ENCODE measurements at places on chromosomes 13 and 19. TPM values are rescaled to one million over a fixed set of nuclear protein-coding genes. Genes with fewer than 3 reads are reported as not detected.

GRCh38 chr19:14310055-14310454 is 71.2 kb upstream of the ADGRE5 start:
- no peak for DNase-seq

- no peak for DNase-seq
Observed at GRCh38 chr13:42190529-42190928, 81.4 kb upstream of the AKAP11 start.

TRAPPC6A gene
- 32.4 TPM for total RNA-seq

DNA sequence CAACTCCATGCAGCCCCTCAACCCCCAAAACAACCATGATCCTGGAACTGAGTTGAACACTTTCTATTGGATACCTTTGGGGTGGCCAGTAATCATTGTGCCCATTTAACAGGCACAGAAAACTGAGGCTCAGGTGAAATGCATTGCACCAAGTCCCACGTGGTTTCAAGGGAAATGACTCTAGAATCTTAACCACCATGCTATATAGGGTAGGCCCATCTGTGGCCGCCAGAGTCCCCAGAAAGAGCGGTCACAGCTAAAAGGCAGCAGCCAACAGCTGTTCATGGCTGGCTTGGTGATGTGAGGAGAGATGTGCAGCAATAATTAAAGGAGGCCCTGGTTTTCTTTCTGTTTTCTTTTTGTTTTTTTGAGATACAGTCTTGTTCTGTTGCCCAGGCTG is 2.6 kb downstream of the CNN1 start:
- DNase-seq: no peak

DNA sequence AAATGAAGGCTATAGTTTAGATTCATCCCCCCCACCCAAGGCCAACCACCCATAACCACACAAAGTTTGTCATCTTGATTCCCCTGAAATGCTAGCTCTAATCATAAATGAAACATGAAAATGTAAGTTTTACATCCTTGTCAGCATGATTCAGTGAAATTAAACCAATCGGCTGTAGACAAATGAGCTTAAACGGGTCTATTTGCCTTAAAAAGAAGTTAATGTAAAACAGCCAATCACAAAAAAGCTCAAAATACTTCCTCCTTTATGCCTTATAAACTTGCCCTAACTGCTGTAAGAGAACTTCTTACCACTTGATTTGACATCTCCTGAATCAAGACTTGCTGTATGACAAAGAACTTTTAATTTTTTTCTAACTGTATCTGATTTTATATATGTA is 34.5 kb upstream of the MRI1 start:
- DNase-seq: no peak

DNA sequence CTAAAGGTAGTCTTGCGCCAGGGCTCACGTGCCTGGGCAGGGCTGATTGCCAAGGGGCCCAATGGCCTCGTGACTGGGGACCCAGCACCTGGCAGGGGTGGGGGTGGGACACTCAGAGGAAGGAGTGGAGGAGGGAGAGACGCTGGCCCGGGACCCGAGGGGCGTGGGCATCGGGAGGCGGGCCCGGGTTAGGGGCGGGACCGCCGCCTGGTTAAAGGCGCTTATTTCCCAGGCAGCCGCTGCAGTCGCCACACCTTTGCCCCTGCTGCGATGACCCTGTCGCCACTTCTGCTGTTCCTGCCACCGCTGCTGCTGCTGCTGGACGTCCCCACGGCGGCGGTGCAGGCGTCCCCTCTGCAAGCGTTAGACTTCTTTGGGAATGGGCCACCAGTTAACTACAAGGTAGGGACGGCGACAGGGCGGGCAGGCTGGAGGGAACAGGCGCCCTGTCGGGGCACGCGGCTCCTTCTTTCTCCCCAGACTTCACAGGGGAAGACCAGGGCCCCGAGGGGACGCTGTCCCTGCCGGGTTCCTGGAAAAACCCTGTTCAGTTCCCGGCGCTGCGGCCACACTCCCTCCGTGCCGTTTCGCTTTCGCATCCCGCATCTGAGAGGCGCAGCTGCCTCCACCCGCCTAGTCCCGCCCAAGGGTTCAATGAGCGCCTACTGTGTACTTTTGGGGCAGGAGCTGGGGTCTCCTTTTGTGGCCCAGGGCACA is at the start of gene IFI30:
IFI30 (plus strand) TSS at position 242 of the 717 bp plus-strand sequence; CDS start at position 271, 29 bp downstream.
- DNase-seq: peak; percentile 78

DNA sequence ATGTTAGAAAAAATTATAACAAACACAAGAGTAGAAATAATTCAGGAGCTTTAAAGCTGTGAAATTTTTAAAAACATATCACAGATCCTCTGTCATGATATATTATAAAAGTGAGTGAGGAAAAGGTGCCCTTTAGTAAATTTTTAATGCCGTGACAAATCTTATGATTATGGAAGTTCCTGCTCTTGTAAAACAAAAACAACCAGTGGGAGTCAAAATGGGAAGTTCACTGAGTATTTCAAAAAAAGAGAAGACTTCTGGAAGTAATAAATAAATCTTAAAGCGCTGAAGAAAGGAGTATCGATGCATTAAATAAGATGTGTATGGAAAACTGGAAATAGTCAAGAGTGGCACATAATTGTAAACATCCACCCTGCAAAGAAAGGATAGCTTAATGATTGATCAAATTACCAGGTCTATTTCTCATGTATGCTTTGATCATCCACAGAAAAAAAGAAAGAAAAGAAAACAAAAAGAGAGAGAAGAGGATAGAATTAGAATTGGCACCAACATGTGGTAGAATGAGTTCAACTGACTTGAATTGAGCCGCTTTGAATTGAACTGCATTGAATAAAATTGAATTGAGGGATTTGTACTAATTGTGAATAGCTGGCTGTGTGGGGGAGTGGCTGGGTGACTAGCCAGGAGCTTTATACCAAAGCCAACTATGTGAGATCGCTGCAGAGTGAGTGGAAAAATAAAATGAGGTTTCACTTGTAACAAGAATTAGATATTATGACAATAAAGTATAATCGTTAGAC is 647.6 kb upstream of the SPRY2 start:
- DNase-seq: no peak

GRCh38 chr19:48419158-48419920 is 25.9 kb downstream of the GRIN2D start:
- DNase-seq: no peak

GRCh38 chr19:6252066-6252465 is 27.7 kb downstream of the MLLT1 start:
- DNase-seq: no peak

N4BP2L1 gene
- total RNA-seq: 24.2 TPM

GRCh38 chr19:46813839-46814358 is 25.5 kb upstream of the SLC1A5 start:
- DNase-seq: peak; percentile 92

ONECUT3 gene
- total RNA-seq: not detected

GRCh38 chr19:7869910-7870511 is 4.2 kb downstream of the PRR36 start:
- peak; percentile 87 for DNase-seq

ZNF254 gene
- 17.5 TPM for total RNA-seq

CEACAM8 gene
- not detected for total RNA-seq

MAMSTR gene
- 10.7 TPM for total RNA-seq

NDUFA7 gene
- total RNA-seq: 30.2 TPM

KCNK6 gene
- 7.6 TPM for total RNA-seq

GRCh38 chr13:111484141-111484925 is 163.9 kb downstream of the TEX29 start:
- no peak for DNase-seq

- DNase-seq: peak; percentile 14
Observed at GRCh38 chr13:91346850-91347201, 661 bp upstream of the MIR17HG start.

CDC16 gene
- total RNA-seq: 60.4 TPM

- DNase-seq: no peak
Observed at GRCh38 chr19:48258350-48258749, 2.6 kb upstream of the CARD8 start.

GRCh38 chr19:16303755-16304154 is 20.9 kb upstream of the KLF2 start:
- peak; percentile 79 for DNase-seq

- peak; percentile 19 for DNase-seq
Observed at GRCh38 chr19:21322528-21322927, 6.7 kb downstream of the ZNF708 start.

- no peak for DNase-seq
Observed at GRCh38 chr13:45718992-45719391, 16.9 kb downstream of the CBY2 start.

DHDH gene
- total RNA-seq: not detected

CGB5 gene
- total RNA-seq: not detected

DNA sequence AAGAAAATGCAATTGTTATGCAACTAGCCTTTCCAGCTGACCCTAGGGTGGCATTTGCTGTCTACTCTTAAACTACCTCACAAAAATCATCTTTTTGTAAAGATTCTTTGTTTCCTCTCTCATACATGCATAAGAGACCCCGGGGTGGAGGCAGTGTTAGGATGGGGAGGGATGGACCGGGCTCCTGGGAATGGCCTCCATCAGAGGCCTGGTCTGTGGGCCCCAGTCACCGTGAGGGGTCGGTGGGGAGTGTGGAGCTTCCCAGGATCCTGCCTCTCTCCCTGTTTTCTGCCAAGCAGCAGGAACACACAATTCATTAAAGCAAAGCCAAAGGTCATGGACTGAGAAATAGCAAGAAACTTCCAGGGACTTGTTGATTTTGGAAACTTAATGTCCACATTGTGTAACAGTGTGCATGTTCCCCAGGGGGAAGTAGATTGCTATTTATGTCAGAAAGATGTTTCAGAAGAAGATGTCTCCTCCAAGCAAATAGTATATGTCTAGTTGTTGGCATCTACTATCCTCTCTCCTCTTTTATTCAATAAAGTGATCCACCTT is 241.4 kb downstream of the ENOX1 start:
- DNase-seq: peak; percentile 51

DNA sequence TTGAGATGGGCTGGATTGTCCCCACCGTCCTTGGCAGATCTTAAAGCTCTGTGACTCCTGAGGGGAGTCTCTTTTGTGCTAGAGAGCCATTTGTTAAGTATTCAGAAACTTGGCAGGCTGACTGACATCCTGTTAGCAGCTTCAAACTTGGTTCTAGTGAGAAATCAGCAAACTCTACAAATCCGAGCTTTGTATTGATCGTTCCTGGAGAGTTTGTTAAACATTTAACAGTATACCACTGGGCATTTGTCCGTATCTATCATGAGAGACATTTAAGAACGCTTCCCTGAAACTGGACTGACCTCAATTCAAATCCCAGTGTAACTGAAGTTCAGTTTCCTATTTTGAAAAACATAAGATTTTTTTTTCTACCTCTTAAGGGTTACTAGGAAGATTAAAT is 3.1 kb downstream of the ATP12A start:
- no peak for DNase-seq

DNA sequence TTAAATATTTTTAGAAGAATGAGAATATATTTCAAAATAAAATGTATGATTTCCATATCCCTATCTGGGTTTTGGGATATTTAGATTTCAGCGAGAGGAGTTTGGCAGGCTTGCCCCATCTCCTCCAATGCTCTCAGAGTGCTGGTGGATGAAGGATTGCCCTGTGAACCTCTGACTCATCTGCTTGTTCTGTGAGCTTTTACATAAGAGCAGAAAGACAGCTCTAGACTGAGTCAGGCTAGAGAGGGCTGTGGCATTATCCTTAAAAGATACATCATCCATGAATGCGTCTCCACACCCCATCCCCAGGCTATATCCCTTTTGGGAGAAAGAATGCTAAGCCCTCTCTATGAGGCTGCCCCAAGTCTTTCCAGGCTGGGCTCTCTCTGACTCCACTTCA is 190.6 kb downstream of the TUBA3C start:
- DNase-seq: no peak

ZNF223 gene
- 7.3 TPM for total RNA-seq

DNA sequence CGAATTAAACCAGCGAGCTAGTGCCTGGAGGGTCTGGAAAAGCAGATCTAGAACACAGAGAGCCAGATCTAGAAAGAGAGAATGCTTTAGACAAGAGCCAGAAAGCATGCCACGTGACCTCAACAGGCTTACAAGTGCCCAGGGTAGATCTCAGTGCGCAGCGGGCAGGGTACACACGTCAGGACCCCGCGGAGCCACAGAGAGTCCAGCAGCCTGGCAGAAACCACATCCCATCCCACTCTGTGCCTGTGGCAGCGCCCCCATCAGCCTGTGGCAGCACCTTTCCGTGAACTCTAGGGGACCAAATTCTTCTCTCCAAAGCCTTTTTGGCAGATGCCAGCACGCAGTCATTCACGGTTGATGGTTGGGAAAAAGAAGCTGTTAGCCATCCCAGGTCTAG is 5.9 kb downstream of the ARHGEF1 start:
- DNase-seq: no peak

DNA sequence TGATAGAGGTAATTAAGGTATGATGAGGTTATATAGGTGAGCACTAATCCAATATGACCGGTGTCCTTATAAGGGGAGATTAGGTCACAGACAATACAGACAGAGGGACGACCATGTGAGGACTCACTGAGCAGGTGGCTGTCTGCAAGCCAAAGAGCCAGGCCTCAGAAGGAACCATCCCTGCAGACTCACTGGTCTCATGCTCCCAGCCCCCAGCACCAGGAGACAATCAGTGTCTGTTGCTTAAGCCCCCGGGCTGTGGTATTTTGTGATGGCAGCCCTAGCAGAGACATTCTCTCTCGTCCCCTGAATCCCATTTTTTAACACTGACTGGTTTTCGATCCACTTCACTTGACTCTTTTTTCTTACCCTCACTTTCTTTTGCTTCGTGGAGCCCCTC is 51.9 kb upstream of the PABPC3 start:
- DNase-seq: no peak

- DNase-seq: no peak
Observed at GRCh38 chr13:74423434-74423833, 289.2 kb upstream of the KLF12 start.

- DNase-seq: peak; percentile 43
Observed at GRCh38 chr19:9586764-9587163, 2.5 kb upstream of the ZNF121 start.

GRCh38 chr13:102707467-102707866 is 12.6 kb upstream of the METTL21C start:
- DNase-seq: no peak

GRCh38 chr19:53942001-53942786 is 20.5 kb upstream of the CACNG8 start:
- no peak for DNase-seq

DNA sequence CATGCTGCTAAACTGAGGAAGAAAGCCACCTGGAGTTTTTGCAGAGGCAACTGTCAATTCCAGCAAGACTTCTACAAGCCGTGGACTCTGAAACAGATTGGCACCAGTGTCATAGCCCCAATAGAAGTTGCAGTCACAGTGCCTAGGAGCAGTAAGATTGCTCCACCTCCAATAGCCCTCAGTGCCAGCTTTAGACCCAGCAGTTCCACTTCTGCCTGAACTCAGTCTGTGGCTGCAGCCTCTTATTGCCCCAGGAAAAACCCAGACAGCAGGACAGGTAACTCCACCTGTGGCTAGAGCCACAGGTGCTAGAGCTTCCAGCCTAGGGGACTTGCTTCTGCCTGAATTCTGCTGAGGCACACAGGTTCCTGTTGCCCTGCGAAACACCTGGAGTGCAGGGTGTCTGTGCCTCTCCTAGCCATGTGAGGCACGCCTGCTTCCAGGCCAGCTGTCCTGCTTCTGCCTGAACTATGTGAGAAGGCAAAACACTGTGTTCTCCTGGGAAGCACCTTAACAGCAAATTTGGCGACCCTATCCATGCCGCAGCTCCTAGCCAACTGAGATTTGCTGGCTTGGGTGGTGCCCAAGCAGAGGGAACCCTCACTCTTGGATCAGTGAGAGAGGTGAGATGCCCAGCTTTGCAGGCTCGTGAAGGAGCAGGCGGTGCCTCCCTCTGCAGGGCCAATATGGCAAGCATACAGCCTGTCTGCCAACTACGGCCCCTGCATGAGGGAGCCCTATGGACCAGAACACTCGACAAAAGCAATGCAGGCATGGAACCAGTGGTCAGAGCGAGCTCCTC is 607.6 kb downstream of the PCDH17 start:
- DNase-seq: no peak

GRCh38 chr13:72303941-72304746 is 423.3 kb downstream of the MZT1 start:
- no peak for DNase-seq

GRCh38 chr19:31611046-31611877 is 262.0 kb upstream of the TSHZ3 start:
- DNase-seq: no peak
